NCI-H1048 (cell line): ENCODE measurements at places on chromosomes 2 and 18.

DNA sequence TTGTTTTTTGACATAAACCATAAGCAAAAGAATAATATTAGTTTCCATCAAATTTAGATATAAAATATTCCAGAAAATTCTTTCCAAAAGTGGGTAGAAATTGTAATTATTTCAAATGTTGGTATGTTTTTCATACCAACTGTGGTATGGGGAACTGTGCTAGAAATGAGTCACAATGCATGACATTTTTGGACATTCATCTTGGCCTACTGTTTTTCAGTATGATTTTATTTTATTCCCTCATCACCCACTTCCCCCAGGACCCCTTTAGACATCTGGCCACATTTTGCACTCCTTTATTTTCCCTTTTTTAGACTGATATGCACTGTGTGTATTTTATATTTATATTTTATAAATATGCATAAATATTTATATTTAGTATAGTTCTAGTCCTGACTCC is 97.1 kb downstream of the DPP4 start:
- DNase-seq = no peak

- no peak for DNase-seq
Observed at GRCh38 chr2:157414050-157414449, 29.8 kb downstream of the CYTIP start.

DNA sequence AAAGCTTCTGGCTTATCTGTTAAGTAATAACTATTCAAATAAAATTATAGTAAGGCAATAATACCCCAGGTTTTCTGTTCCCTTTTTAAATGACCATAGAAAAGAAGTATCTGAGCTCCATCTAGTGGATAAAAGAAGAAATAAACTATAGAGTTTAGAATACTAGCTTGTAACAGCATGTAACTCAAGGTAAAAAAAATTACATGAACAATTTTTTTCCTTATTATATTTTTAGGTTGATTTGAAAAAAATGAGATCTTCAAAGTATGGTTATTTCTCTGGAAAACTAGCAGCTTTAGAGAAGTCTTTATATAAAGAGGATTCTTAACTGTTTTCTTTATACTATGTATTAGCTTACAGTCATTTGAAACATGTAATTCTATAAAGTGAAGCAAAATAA is 58.1 kb downstream of the NCKAP1 start:
- peak; percentile 51 for DNase-seq

DNA sequence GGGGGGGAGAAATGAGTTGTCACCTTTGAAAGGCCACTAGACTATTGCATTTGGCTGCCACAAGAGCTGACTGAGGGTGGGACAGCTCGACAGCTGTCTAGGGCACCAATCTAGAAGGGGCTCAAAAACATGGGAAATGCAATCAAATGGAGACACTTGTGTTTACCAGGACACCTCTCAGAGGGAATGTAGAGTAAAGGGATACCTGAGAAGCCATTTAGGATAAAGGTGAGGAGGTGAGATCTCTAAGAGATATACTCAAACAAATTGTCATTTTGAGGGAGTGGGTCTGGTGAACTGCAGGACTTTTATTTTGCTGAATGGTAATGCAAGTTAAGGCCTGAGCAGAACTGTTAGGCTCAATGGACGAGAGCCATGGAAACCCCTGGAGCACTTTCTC is 159.8 kb downstream of the DDX1 start:
- DNase-seq = no peak

DNA sequence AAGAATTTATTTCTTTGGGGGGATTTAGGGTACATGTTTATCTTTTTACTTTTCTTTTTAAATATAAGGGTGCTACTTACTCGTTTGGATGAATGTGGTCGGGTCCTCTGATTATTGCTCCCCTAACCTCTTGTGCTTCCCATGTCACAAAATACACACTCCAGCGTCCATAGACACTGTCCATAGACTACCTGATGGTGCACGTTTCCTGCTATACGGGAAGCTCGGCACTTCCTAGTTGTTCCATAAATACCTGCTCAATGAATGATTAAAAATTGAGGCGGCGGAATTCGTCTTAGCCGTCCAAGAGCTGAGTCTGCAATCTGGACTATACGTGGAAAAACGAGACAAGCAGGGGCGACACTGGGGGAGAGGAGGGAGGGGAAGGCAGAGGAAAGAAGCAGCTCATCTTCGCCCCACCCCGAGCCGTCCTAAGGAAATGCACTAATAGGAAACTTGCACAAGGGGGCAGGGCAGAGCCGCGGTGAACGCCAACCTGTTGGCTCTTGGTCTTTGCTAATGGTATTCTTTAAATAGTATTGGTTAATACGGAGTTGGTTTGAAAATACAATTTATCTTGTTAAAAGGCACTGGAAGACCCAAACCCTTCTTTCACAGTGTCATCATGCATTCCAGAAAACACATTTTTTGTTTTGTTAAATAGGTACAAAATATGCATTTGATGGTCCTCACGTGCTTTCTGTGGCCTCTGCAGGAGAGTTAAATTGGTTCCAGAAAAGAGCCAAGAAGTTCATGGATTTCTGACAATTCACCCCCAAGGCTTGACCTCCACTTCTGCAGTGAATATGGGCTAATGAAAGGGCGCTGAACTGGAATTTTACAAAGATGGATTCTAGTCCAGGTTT is 73.0 kb upstream of the KCTD1 start:
- DNase-seq = no peak

DNA sequence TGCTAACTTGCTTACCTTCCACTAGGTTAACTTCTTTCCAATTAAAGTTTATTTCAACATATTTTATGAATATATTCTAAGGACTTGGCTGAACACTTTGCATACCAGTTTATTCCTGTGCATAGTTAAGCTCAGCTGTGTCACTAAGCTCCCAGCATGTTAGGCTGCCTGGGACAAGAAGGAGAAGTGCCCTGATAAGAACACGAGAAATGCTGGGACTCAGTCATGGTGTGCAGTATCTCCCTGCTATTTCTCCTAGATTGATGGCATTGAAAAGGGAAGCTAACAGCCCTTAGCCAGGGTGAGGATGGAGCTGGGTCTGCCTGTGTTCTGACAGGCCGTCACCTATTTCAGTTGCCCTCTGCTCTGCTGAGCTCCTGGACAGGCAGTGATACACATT is 164.3 kb downstream of the TRABD2A start:
- no peak for DNase-seq

GRCh38 chr18:24868760-24869237 is 408.4 kb downstream of the HRH4 start:
- DNase-seq = no peak

DNA sequence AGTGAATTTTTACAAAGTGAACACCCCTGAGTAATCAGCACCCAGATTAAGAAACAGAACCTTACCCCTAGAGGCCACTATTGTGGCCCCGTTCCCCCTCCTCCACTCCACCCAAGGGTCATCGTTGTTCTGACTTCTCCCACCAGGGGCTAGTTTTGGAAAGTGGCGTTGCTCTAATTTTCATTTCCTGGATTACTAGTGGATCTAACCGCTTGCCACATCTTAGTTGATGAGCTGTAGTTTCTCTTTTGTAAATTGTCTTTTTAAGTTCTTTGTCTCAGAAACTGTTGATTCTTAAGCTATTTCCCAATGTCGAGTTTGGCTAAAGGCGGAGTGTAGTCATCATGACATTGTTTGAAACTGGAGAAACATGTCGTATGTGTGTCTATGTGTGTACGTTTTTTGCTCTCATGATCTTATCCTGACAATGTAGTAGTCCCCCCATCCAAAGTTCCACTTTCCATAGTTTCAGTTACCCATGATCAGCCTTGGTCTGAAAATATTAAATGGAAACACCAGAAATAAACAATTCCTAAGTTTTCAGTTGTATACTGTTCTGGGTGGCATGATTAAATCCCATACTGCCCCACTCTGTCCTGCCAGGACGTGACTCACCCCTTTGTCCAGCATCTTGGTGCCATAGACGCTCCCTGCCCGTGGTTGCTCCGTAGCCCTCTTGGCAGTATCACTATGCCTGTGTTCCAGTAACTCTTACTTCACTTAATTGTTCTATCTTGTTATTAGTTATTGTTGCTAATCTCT is 71.0 kb upstream of the SP3 start:
- DNase-seq = no peak

DNA sequence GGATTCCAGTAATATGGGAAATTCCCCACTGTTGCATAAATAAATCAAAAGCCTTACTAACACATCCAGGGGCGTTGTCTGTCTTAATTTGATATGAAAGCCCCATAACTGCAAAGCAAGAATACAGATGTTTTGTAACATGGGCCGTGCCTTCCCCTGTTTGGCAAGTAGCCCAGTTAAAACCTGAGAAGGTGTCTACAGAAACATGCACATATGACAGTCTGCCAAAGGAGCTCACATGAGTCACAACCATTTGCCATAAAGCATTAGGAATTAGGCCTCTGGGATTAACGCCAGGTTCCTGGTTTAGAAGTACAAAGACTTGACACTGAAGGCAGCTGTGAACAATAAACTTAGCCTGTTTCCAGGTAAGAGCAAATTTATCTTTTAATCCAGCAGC is 43.1 kb upstream of the LONRF2 start:
- DNase-seq = peak; percentile 18

DNA sequence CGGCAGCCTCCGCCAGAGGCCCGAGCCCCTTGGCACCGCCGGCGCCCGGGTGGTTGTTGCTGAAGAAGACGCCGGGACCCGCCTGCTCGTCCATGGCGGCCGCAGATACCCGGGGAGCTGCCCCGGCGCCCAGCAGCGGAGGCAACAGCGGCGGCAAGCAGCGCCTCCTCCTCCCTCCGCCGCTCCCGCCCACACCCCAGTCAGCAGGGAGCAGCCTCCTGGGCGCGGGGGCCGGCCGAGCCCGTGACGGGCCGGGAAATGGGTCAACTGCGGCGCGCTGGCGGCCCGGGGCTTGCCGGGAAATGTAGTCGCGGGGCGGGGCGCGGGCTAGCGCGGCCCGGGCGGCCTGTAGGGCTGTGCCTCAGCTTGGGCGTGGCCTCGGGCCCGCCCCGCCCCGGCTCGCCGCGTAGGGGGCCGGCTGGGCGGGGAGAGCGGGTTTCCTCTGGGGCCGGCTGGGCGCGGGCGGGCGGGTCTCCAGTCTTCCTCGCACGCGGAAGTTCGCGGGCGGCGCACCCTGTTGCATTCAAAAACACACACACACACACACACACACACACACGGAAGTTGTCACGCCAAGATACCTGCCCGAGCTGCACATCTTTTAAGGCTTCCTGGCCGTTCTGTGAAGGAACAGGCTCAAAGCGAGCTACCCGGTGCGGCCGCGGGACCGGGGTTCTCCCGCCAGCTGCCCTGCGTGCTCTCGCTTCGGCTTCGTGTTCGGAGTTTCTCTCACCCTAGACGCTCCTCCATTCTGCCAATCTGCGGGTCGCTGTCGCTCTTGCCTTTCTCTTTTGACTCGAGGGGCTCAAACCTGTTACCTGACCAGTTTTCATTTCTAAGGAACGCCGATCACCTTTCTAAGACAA is at the start of gene STRN:
Gene STRN, minus strand, starts transcription at position 167 of the 866 bp plus-strand sequence. Its CDS starts 73 bp downstream, at position 94.
- DNase-seq = peak; percentile 79

GRCh38 chr2:238391042-238391689 is 35.6 kb upstream of the ASB1 start:
- DNase-seq = no peak

GRCh38 chr2:136167721-136168475 is 49.9 kb upstream of the CXCR4 start:
- no peak for DNase-seq

DNA sequence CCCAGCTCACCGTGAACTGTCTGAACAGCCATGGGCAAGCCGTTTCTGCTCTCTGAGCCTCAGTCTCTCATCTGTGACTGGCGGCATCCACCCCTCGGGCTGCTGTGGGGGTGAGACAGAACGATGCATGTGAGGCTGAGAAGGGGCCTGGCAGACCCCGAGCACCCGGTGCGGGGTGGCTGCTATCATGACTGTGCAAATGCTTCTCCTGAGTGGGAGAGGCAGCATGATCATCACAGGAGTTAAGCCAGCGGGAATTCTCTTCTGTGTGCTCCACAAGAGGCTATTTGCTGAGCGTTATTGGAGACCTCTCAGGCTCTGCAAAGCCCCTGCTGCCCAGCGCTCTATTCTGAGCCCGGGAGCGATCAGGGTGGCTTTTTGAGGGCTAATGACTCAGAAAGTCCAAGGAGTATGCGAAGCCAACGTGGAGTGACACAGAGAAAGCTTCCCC is 45.8 kb upstream of the ID2 start:
- no peak for DNase-seq

DNA sequence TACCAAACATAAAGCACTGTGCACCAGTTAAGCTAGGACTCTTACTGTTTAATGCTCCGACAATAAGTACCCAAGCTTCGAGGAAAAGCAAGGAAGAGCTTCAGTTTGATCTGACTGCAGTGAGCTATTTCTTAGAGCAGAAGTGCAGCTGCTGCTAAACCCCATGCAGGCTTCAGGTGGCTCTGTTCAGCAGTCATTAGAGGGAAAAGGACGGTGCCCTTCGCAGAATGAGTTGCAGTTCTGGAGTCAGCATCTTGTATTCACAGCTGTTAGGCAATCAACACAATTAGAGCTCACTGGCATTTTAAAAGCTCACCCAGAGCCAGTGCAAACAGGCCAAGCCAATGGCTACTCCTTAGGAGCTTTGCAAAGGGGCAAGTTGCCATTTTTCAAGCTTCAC is 1.5 kb upstream of the CERKL start:
- no peak for DNase-seq

DNA sequence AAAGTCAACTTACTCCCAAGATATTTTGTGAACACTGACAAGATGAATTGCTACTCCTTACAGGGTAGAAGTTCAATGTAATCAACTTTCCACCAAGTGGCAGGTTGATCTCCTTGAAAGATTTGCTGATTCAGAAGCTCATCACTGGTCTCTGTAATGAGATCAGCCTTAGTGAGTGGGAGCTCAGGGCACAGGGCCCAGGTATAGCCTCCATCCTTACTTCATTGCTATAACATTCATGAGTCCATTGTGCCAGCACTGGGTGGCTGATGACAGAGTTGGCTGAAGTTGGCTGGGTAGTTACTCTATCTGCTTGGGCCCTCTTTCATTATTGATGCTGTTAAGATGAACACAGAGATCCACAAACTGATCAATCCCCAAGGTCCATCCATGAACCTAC is 379.0 kb downstream of the IRS1 start:
- no peak for DNase-seq

DNA sequence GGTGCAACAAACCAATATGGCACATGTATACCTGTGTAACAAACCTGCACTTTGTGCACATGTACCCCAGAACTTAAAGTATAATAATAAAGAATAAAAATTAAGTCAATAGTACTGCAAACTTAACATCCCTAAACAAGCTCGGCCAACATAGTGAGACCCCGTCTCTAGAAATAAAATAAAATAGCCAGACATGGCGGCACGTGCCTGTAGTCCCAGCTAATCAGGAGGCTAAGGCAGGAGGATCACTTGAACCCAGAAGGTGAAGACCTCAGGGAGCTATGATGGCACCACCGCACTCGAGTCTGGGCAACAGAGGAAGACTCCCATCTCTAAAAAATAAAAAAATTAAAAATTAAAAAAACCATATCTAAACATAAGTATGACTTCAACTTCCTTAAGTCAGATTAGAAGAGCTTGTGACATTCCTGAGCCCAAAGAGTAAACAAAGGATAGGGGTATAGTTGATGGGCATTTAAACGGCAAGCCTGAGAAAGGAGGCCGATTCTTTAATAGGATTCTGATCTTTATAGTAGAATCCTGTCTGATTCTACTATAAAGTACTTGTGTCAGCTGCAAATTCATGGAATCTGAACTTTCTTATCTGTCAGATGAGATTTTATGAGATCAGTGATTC is 1.6 kb downstream of the FAM124B start:
- DNase-seq = no peak
